ENCODE measurements at places on chromosomes 12 and 14. TPM values are rescaled to one million over a fixed set of nuclear protein-coding genes. Genes with fewer than 3 reads are reported as not detected.

The OLR1 gene
- not detected for total RNA-seq

DNA sequence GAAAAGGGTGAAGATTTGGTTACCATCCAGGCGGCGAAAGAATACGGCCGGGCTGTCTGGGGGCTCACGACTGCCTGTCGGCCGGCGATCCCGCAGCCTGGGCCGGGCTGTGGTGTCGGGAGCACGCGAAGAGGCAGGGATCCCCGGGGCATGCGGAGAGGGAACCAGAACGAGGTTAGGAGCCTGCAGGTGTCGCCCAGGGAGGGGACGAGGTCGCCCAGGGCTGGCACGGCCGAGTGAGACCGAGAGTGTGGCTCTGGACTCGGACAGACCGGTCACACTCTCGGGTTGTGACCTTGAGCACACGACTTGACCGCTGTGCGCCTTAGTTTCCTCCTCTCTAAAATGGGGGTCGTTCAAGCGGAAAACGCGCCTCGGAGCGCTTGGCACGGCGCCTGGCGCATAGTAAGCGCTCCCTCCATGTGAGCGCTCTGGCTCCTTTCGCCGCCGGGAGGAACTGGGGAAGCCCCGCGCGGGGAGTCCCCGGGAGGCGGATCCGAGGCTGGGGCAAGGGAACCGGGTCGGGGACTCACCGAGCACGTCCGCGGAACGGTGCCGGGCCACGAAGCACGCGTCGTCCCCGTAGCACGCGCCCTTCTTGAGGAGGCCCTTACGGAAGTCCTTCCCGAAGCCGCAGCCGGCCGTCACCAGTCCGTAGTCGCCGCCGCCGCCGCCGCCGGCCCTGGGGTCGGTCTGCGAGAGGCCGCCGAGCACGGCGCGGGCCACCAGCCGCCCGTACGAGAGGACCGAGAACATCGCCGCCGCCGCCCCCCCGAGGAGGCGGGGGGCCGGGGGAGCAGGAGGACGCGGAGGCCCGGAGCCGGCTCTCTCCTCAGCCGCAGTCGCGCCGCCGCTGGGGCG, 612 bp downstream of the PPTC7 start:
- DNase-seq = peak; percentile 55

DNA sequence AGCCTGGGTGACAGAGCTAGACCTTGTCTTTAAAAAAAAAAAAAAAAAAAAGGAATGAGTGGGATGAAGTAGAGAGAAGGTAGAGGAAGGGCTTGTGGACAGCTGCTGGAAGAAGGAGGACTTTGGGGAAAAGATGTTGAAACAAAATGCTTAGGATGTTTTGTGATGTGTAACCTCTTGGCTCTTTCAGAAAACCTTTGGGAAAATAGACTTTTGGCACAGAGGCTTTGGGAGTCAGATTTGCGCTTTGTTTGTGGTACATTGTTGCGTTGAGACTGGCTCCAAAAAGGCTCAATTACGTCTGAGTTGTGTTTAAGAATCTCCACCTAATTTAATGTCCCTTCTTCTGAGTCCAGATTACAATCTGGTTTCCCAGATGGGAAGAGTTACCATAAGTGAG, 32.9 kb upstream of the SPTLC2 start:
- DNase-seq = no peak

- DNase-seq = no peak
These were observed 1.9 kb downstream of the RPLP0 start for GRCh38 chr12:120199025-120199424.
